ENCODE measurements at places on chromosomes 6 and 20.

- DNase-seq = no peak
Observed at GRCh38 chr6:133368664-133369063, 127.5 kb downstream of the EYA4 start.

- DNase-seq = no peak
Observed at GRCh38 chr20:64242003-64242796, 13.3 kb upstream of the PCMTD2 start.

- peak; percentile 32 for DNase-seq
Observed at GRCh38 chr6:90537723-90538258, 49.1 kb downstream of the MAP3K7 start.

DNA sequence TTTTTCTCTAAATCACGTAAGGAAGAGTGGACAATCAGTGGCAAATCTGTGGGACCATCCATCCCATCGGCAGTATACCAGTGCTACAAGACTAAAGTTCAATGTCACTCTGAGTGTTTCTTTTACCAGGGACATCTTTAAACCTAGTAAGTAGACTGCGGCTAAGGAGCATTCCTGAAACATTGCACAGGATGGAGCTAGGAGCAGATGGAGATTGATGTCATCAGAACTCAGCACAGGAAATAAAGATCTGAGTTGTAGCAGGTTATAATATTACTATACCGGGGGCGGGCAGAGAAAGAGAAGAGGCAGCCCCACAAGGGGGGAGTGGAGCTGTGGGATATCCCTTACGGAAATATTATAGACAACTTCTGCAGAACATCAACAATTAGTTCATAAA lies 162.1 kb downstream of the MTFR2 start:
- DNase-seq = no peak

DNA sequence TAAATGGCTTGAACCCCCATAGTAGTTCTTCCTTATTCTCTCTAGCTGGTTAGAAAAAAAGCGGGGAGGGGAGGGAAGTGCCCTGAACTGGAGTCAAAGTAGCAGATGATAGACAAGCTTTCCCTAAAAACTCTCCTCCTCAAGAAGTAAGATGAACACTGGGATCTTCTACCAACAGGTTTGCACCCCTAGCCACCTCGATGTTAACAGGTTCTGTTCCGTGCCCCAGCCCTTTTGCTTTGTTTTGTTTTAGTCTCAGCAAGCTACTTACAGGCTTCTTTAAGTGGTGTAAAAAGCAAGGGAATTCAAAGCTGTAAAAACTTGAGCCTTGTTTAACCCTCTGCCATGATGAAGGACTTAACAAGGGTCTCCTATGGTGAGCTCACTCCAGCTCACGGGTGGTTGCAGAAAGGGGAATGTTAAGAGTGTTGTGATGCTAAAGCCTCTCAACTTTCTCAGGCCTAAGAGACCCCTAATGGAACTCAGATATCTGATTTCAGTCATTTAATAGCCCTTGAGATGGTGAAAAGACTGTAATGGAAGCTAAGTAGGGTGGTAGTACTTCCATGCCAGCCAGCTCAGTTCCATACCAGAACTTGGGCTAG lies 106.0 kb downstream of the FOXO3 start:
- no peak for DNase-seq

- no peak for DNase-seq
Observed at GRCh38 chr6:148671085-148671484, 75.7 kb upstream of the UST start.

All from eye (tissue), 1 donor.